ENCODE measurements at places on chromosomes 12 and 14.

DNA sequence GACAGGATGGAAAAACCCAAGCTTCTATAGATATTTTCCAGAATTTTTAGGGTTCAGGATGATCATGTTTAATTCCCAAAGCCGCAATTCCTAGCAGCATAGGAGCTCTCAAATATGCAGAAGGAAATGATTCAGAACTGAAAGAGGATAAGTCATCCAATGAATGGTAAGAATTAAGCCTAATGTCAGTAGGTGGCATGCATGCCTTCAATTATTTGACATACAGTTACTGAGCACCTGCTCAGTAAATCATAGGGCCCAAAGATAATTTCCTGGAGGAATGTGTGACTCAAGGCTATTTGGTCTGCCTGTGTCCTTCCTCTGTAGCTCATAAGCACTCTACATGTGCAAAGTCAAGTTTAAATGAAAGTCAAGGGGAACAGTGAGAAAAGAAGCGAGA lies 116.8 kb upstream of the SLC38A4 start:
- no peak for DNase-seq

DNA sequence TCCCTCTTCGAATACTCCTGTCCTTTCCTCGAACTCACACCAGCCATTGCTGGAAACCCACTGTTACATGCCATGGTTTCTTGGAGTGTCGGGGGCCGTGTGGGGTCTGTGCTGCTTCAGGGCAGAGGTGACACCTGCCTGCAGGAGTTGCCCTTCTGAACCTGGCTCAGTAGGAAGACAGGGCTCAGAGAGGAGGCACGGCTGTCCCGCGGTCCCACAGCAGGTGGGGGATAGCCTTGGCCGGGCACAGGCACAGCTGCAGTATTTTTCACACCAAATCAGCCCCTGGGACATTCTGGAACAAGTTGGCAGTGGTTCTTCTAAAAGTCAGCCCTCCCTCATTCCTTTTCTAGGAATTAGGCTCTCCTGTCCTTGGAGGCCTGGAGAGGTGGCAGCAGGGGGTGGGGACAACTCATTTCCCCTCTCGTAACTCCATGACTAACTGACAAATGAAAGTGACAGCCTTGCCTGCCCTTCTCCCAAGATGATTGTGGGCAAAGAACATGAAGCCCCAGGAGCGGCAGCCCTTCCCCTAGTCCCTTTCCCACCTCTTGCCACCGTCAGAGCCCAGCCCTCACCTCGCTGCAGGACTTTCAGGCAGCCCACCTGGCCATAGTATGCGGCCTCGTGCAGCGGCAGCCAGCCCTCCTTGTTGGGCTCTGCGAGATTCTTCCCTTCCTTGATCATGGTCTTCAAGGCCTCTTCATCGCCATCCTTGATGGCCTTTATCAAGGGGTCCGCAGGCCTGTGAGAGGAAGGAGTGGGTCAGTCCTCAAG lies 22.4 kb downstream of the ASB2 start:
- DNase-seq, result no peak

GRCh38 chr14:91225025-91225424 lies 19.5 kb downstream of the GPR68 start:
- no peak for DNase-seq

GRCh38 chr12:57352166-57352565 lies 78.7 kb downstream of the R3HDM2 start:
- no peak for DNase-seq

- DNase-seq, result no peak
These were observed 4.1 kb downstream of the SDR39U1 start for GRCh38 chr14:24438223-24439097.

DNA sequence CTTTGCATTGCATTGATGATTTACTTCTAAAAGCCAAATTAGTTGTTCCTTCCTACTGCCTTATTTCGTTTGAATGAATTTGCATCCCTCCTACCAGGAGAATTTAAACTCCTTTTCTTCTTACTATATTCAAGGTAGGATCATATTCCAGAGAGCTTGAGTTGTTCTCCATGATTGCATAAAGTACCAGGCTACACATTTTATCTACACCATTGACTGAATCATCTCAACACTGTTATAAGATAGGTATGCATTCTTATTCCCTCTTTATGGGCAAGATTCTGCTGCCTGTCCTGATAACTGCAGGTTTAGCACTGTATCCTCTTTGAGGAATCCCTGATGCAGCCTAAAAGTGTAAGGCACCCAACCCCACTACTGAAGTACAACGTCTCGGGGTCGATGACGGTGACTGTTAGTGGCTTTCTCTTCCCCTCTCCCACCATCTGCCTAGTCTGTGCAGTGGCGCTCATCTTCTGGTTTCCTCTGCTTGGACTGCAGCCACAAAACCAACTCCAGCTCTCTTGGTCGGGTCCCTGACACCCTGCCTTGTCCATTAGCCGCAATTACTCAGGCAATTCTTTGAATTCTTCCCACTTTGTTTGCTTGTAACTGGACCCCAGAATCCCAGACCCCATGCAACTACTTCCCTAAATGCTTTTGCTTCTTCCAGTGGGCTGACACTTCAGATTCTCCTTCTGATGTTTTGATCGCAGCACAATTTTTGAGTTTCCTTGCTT lies 44.4 kb upstream of the STXBP6 start:
- DNase-seq, result no peak

GRCh38 chr12:118371321-118372282 lies 1.1 kb downstream of the TAOK3 start:
- DNase-seq, result peak; percentile 18

- DNase-seq, result peak; percentile 93
These were observed 1.5 kb downstream of the GTF2A1 start for GRCh38 chr14:81219210-81219758.

GRCh38 chr12:57235017-57235727 lies 5.7 kb downstream of the SHMT2 start:
- DNase-seq, result no peak

DNA sequence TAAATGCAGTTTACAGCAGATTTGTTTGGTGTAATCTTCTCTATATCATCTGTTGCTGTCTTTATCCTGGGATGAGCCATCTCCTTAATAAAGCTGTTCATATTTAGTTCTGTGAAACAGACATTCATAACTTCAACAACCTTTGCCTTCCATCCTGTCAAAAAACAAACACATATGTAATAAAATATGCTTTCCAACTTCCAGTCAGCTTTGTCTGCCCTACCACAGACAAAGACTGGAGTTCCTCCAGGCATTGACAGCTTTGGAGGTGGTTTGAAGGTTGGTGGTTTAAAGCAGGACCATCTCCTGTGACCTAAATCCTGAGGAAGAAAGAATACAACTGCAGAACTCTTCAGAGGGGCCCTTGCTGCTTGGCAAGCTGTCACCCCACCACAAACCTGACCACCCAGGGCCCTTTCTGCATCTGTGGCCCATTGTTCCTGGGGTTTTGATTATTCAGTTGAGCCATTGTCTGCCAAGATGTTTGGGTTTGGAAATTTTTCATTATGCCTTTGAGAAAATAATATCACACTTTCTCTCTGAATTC lies 28.2 kb upstream of the PTGR2 start:
- no peak for DNase-seq

- no peak for DNase-seq
These were observed 139.4 kb upstream of the RMST start for GRCh38 chr12:97323154-97323553.

GRCh38 chr14:35818346-35819115 lies 7.6 kb upstream of the BRMS1L start:
- peak; percentile 41 for DNase-seq

GRCh38 chr14:67162385-67162784 lies 26.9 kb upstream of the GARIN2 start:
- DNase-seq, result no peak

DNA sequence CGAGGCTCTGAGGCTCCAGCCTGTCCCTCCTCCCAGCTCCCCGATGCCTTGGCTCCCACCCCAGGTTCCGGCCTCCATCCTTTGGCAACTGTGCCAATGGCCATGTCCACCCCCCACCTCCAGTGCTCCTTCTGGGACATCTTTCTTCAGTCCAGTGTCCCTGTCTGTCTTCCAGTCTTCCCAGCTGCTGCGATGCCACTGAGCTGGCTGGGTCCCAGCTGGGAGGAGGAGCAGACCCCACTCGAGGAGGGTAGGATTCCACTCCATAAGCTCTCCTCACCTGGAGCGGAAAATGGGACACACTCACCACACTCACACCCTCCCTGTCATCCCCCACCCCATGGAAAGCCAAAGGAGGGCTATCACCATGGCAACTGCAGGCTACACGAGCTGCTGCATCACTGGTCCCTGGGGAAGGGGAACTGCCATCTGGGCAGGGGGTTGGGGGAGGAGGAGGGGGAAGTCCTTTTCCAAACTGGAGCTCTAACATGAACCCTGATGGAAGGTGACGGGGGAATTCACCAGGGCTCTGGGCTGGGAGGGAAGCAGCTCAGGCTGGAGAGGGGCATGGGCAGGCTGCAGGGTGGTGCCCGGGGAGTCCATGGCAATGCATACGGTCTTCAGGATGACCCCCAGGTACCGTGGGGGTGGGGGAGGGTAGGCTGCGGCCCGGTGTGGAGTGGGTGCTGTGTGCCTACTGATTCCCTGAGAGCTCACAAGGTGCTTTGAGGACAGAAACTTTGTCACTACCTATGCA lies 94.3 kb downstream of the LRRC74A start:
- peak; percentile 46 for DNase-seq

DNA sequence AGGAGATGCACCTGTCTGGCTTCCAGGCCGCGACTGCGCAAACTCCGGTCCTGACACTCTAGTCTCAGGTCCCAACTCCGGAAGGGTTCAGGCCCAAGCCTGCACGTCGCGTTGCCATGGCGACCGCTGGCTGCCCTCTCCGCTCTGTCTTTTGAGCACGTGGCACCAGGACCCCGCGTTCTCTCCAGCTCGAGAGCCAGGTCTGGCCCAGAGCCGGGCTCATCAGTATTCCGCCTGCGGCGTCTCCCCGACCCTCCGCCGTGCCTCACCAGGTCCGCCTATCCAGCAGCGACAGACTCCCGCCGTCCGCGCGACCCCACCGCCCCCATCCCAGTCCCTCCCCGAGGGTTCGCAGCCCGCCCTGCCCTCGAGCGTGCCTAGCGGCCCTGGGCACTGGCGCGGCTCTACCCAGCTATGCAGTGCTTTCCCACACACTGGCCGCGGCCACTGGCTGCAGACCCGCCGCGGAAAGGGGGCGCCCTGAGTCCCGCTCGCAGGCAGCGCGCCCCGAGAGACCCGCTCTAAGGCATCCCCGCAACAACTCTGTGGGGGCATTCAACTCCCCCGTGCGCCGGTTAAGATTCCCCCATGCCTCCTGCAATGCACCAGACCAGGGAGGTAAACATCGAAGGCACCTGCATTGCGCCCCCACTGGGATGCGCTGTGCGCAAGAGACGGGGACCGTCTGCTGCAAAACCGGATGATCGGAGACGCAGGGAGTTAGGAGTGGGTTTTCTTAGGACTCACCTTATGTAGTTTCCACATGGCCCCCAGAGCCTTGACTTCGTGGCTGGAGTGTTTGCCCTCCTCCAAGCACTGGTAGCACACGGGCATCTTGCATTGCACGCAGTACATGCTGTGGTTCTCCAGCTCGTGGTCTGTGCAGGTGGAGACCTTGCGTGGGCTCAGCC lies 1.3 kb downstream of the TRIM9 start:
- DNase-seq, result peak; percentile 21

GRCh38 chr12:48446161-48446776 lies 26.1 kb upstream of the ANP32D start:
- no peak for DNase-seq

- no peak for DNase-seq
These were observed 251.1 kb upstream of the CAND1 start for GRCh38 chr12:67018105-67018504.

GRCh38 chr12:124131659-124132058 lies 158.6 kb downstream of the ZNF664 start:
- DNase-seq, result no peak

- no peak for DNase-seq
These were observed 99.7 kb upstream of the C14orf180 start for GRCh38 chr14:104479901-104480300.

- no peak for DNase-seq
These were observed 34.8 kb downstream of the DEGS2 start for GRCh38 chr14:100124551-100125088.

DNA sequence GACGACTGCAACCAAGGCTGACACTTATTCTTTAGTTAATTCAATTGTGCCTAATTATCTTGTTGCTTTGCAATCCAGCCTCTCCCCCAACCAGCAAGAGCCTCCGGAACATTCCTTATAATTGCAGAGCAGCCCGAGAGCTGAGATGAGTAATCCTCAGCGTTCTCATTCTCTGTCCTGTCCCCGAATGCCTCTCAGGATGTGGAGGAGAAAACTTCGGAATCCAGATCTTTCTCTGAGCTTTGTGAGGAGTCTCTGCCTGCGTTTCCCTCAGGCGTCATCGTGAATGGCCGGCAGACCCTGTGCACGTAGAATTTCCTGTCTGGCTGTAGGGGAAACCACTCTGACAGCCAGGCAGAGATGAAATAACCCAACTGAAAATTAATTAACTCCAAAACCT lies 160.5 kb upstream of the DIO3 start:
- DNase-seq, result no peak

- peak; percentile 75 for DNase-seq
These were observed 1.3 kb downstream of the ZC3H10 start for GRCh38 chr12:56119361-56119796.

GRCh38 chr12:116916714-116917114 lies 6.0 kb downstream of the FBXW8 start:
- DNase-seq, result peak; percentile 16

DNA sequence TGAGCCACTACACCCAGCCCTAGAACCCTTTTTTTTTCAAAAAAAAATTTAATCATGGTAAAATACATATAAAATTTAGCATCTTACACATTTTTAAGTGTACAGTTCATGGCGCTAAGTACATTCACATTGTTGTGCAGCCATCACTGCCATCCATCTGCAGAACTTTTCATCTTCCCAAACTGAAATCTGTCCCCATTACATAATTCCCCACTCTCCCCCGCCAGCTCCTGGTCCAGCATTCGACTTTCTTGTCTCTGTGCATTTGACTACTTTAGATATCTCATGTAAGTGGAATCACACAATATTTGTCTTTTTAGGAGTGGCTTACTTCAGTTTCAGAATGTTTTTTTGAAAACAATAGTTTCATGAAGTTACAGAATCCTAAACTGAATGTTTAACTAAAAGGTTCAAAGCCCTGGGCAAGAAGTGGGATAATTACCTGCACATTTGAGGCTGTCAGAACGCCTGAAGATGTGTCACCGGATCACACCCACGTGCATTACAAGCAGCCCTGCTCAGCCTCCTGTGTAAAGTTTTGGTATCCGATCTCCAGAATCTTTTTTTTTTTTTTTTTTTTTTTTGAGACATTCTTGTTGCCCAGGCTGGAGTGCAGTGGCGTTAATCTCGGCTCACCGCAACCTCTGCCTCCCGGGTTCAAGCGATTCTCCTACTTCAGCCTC lies 12.7 kb downstream of the EML1 start:
- no peak for DNase-seq
